ENCODE measurements at places on chromosomes 3 and 15.
A peak's percentile ranks its signal among the peaks of the same experiment; 100 is the strongest.

DNA sequence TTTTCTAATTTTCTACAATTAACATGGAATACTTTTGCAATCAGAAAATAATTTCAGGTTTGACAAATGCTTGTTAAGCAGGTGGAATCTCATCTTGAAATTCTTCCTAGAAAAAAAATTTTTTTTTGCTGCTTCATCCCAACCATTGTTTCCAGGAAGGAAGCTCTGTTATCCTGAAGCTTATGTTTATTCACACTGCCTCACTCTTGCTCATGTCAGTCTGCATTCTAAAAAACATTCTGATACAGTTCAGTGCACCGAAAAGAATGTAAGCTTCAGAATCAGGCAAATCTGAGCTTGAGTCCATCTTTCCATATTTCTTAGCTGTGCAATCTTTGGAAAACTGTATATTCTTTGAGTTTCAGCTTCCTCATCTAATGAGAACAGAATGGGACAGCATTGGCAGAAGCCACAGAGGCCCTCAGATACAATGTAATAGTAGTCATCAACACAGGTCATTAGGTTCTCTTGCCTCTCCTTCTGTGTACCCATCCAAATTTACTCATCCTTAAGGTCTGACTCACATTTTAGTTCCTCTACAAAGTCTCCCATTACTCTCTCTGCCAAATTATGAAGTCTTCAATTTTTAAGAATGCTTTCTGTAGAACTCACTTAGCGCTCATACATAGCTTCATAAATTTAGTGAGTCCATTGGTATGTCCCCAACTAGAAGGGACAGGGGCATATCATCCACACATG is 881.8 kb upstream of the NR2F2 start:
- DNase-seq: no peak

GRCh38 chr3:119817583-119818363 is 35.9 kb downstream of the NR1I2 start:
- DNase-seq: no peak

- no peak for DNase-seq
Observed at GRCh38 chr15:69154684-69155083, 5.8 kb upstream of the GLCE start.

GRCh38 chr3:114584734-114585371 is 291.0 kb downstream of the TIGIT start:
- no peak for DNase-seq

DNA sequence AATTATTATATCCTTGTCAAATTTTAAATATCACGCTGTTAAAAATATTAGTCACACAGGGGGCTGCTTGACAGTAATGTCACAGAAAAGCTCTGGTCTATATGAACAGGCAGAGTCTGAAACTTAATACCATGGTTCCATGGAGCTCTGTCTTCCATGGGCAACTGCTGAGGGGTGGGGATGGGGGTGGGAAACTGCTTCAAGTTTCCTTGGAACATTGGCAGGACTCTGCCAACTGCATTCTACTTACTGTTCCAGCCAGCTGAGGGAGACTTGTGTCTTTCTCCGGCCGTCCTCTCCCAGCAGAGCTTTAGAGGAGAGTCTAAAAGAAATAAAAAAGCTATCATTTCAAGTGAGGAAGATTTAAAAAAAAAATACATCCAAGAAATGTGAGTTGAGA is 348.7 kb downstream of the ZIC1 start:
- DNase-seq: no peak

DNA sequence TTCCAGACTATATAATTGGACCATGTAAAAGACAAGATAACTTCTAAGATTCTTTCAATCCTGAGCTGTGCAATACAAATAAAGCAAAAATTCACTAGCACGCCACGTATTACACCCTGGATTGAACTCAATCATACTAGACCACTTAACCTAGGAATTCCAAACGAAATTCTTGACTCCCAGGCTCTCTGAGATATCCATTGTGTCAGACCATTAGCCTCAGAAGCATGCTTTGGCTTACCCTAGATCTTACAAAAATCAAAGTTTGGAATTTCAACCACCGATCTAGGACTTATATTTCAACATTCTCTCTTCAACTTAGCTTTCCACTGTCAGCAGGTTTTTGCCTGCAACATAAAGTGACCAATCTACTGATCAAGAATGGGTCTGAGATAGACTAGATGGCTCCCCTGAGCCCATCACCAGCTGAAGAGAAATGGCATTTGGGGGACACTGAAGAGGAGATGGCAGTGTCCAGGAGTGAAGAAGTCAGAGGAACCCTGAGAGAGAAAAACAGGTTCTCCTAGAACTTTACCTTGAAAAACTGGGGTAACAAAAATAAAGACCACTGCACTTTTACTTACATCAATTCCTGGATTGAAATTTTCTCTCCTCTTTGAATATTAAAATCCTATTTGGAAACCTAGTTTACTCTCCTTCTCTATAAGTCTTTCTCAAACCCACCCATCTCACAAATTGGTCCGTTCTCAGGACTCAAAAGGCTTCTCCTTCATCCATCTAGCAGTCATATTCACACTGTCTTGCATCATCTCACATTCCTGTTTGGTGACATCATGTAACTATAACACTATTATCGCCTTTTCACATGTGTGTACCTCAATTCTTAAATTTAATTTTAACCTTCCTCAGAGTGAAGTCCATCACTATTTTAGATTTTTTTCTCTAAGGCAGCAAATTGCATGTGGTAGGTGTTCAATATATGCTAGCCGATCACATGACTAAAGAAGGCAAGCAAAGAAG is 18.5 kb downstream of the CPNE4 start:
- no peak for DNase-seq

DNA sequence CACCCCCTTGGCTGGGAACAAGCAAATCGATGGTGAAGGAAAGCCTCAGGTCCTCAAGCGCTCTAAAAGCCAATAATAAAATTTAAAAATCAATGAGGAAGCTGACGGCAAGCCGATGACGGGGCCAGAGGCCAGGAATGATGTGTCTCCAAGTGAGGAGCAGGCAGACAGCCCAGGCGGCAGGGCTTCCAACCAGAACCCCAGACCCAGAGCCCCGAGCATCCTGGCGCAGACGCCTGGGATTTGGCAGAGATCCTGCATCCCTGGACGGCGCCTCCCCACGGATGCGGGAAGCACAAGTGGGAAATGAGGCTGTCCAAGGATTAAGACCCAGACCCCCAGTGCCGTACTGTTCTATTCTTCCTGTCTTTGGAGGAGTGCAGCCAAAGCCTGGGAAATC is 123.0 kb upstream of the PROK2 start:
- no peak for DNase-seq

GRCh38 chr3:58049143-58049785 is 41.0 kb downstream of the FLNB start:
- no peak for DNase-seq

- peak; percentile 1 for DNase-seq
Observed at GRCh38 chr3:17233398-17233800, 348.6 kb downstream of the PLCL2 start.

DNA sequence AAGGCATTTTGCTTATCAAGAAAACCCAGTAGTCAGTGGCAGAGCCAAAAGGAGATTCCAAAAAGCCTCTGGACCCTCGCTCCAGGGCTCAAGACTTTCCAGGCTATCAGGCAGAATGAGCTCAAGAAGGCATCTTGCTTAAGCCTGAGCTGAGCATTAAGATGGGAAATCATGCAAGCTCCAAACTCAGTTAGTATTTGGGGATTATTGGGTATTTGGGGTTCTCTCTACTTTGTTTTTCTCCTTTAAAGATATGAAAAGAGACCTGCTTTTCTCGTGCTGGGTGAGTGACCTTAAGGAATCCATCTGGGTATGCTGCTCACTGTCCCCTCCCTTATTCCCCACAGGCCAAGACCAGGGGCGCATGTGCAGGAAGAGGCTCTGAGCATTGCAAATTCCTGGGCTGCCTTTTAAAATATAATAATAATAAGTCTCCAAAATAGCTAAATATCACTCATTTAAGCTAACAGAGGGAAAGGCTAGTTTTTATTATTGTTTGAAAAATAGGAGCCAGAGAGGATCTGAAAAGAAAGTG is 75.4 kb upstream of the HACD2 start:
- no peak for DNase-seq

- no peak for DNase-seq
Observed at GRCh38 chr3:112149136-112149535, 16.1 kb upstream of the GCSAM start.

- no peak for DNase-seq
Observed at GRCh38 chr3:108011616-108012015, 79.2 kb downstream of the CD47 start.

- DNase-seq: no peak
Observed at GRCh38 chr3:15611018-15611417, 9.5 kb downstream of the BTD start.

DNA sequence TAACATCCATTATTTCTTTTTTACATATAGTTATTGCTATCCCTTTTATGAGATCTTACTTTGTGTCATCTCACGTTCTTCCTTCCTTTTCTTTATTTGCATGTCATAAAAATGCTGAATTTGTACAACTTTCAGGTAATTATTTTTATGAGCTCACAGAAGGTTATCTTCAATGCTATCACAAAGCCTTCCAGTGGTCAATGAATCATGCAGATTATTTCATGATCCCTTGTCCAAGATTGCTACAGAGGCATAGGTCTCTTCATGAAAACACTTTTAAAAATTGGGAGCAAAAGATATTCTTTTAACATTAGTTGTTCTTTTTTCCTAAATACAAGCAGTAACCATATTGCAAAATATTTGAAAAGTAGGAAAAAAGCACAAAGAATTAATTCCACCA is 880.1 kb upstream of the NR2F2 start:
- DNase-seq: no peak

DNA sequence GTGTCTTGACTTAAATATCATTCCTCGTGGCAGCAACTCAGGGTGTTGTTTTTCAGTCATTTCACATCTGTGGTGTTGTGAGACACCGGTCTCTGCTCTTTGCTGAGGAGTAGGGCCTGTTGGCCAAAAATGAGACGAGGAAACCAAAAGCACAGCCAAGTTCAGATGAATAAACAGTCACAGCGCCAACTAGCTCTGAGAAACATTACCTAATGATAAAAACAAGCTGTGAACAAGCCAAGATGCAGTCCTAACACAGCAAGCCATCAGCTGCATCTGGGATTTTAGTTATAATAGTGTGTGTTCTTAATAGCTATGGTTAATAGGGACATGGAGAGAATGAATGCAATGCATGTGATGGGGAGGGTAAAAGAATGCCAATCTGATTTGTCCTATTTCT is 843.4 kb upstream of the DPPA4 start:
- no peak for DNase-seq

- DNase-seq: peak; percentile 32
Observed at GRCh38 chr3:58585005-58585786, 8.0 kb upstream of the FAM107A start.

- no peak for DNase-seq
Observed at GRCh38 chr3:82274897-82275296, 513.5 kb upstream of the GBE1 start.

GRCh38 chr3:25527801-25528200 is 99.7 kb downstream of the RARB start:
- no peak for DNase-seq

DNA sequence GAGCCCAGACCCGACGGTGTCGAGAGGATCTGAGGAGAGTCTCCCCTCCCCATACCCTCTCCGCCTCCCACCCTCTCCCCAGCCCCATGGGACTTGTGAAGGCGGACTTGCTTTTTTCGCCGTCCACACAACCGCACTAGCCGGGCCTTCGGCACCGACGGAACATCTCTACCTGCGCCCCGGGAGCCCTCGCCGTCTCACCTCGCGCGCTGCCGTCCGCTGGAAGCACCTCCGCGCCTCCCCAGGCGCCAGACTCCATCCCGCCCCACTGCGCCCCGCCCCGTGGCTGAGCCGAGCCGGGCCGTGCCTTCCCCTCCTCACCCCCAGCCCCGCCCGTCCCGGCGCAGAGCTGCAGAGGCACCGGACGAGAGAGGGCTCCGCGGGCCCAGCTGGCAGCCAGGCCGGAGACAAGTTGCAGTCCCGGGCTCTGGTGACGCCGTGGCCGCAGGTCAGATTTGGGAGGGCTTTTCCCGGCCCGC is at the start of the genes DUOX1 and DUOXA1:
Gene DUOX1, plus strand, starts transcription at position 344 of the 479 bp plus-strand sequence. CDS start 1,973 bp downstream, outside the sequence.
Gene DUOXA1, minus strand, starts transcription at position 229 of the 479 bp plus-strand sequence. CDS start 6,865 bp downstream, outside the sequence.
- DNase-seq: no peak

DNA sequence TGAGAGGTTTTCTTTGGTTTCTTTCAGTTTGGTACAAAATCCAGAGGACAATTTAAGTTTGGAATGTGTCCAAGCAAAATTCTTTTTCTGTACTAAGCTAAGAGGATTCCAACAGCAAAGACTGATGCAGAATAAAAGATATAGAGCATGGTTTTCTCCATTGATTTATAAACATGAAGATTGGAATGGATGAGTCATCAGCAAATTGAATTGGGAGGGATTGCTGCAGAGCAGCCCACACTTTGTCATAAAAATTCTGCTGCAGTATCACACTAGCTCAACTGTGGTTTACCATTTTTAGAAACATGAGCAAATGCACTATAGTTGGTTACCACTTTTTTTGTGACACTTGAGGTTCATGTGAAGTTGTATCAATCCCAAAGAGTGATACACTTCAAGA is 16.1 kb upstream of the LARP6 start:
- DNase-seq: no peak

DNA sequence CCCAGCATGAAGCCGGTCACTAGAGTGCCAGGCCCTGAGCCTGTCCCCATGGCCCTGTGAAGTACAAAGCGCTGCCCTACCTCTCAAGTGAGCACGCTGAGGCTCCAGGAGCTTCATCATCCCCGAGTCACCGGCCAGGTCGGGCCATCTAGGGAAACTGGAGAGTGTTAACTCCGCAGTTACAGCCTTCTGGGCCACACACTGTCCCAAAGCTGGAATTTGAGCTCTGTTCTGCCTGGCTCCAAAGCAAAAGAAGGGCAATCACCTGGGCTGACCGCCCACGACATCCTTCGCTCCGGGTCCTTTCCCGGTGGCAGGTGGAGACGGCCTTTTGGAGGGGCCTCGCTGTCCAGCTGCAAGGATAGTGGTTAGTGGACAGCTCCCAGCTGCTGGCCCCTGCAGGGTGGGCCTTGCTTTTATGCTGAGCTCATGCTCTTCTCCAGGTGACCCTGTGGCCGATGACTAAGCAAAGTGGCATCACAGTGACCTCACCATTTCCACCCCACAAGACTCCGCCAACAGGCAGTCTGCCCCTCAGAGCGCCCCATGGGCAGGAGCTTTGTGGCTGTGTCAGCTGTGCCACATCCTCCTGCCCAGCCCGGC is 3.5 kb upstream of the MUC4 start:
- DNase-seq: no peak

GRCh38 chr3:46423588-46423987 is 16.5 kb downstream of the CCRL2 start:
- DNase-seq: no peak

GRCh38 chr3:48459773-48460516 is 13.4 kb downstream of the ATRIP start:
- DNase-seq: no peak
